NCI-H187 treated with DMSO at 0.1 percent for 48 hours (cell line): ENCODE measurements at places on chromosomes 3 and 15.

DNA sequence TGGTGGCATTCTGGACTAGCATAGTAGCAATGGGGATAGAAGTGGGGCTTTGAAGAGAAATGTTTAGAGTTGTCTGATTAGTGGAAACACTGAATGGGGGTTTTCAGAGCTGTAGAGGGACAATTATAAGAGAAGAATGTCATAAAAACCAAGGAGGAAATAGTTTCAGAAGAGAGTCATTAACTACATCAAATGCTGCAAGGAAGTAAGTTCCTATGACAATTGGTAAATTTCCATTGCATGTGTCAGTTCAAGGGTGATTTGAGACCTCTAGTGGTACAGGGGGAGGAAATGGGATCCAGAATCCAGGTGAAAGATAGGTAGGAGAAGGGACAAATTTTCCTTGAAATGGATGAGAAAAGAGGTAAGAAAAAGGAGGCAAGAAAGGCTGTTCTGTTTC, 68.3 kb upstream of the TBC1D5 start:
- DNase-seq, result no peak

- no peak for DNase-seq
Measured at GRCh38 chr3:25573386-25574171, 91.1 kb downstream of the TOP2B start.

- DNase-seq, result no peak
Measured at GRCh38 chr3:119690043-119690656, 12.7 kb upstream of the CFAP91 start.

DNA sequence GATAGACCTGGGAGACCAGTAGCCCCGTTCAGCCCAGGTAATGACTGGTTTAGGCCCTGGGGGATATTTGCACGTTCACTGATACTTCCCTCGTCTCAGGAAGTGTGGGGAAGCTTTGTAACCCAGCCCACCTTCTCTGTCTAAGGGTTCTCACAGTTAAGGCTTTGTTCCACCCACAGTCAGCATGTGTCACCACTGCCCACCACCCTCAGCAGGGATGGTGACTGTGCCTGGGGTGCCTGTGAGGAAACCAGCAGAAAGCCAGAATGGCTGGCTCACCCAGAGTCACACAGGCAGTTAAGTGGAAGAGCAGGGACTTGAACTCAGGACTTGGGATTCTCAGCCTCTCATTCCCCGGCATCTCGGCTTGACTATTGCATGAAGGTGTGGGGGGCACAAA, 5.2 kb downstream of the KBTBD13 start:
- no peak for DNase-seq

GRCh38 chr3:106013971-106014370, 145.2 kb upstream of the CBLB start:
- DNase-seq, result no peak

- no peak for DNase-seq
Measured at GRCh38 chr3:44993471-44994205, 17.6 kb downstream of the EXOSC7 start.

DNA sequence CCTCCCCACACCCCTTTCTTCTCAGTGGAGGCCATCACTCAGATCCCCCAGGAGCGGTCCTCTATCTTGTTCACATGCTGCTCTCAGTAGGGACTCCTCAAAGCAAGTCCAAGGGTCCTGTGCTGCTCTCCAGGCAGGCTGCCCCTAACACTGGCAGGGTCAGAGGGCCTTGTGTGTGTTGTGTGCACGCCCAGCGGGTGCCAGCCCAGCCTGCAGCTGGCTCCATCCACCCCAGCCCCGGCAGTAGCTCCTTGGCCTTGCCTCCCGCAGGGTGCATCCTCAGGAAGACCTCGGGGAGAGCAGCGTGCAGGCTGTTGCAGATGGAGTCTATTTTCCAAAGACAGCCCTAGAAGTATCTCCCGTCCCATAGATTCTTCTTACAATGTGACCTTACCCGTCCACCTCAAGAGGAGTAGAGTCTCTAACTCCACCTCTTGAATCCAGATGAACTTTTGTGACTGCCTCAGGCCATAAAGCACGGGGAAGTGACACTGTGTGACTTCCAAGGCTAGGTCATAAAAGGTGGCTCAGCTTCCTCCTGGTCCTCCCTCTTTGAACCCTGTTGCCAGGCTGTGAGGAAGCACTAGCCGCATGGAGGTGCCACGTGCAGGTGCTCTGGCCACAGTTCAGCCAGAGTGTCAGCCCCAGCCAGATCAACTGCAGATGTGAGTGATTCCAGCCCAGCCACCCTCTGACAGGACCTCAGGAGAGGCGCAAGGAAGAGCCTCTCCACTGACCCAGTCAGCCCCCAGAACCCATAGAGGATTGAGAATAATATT, 531.6 kb downstream of the SHQ1 start:
- no peak for DNase-seq

DNA sequence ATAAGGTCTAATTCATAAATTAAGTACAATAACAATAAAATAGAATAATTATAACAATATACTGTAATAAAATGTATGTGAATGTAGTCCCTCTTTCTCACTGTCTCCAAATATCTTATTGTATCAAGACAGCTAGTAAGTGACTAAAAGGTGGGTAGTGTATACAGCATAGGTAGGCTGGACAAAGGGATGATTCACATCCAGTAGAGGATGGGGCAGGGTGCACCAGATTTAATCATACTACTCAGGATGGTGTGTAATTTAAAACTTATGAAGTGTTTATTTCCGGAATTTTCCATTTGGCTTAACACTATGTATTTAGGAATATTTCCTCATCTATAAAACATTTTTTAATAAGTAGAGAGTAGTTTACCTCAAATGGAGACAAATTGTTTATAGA, 876.1 kb upstream of the CADM2 start:
- no peak for DNase-seq

DNA sequence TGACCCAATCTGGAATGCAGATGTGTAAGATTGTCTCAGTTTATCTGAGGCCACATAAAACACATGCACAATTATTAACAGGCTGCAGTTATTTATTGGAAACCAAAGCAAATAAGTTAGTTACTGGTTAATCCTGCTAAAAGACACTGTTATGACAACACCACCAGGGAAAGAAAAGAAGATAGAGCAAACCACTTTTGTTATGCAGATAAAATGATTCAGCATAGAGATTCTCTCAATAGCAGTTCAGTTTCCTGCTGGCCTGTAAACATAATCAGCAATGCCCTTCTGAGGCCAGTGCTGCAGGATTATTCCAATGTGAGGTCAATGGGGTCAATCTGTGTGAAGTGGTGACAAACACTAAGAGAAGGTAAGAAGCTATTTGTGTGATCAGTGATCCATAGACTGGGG, 244.4 kb downstream of the ZBTB20 start:
- no peak for DNase-seq

DNA sequence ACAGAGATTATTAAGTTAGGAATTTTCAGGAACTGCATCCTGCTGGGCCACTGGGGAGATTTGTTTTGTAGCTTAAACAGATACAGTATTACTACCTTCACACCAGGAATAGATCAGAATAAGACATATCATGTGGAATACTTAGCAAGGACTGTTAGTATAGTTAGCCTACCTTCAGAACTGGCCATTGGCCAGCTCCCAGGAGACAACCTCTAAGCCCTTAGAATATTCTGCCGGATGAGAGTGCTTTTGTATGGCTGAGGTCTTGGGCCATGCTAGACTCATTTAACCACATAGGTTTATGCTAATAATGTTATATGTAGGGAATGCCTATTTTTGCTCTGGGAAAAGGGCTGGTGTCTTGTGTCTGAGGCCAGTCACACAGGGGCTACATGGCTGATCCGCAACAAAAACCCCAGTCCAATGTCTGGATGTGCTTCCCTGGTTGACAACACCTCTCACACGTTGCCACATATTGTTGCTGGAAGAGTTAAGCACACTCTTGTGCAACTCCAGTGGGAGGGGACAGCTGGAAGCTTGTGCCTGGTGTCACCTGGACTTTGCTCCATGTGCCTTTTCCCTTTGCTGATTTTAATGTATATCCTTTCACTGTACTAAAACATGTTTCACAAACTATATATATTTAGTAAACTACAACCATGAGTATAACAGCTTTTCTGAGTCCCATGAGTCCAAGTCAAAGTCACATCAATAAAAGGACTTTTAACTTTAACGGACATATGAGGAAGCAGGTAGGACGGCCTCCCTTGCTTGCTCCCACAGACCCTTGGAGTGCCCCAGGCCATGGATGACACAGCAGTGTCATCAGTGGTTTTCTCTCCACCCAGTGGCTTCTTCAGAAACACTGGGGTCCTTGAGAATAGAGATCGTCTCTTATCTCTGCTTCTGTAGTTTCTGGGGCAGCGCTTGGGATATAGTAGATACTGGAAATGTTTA, 118.0 kb upstream of the C3orf80 start:
- no peak for DNase-seq

DNA sequence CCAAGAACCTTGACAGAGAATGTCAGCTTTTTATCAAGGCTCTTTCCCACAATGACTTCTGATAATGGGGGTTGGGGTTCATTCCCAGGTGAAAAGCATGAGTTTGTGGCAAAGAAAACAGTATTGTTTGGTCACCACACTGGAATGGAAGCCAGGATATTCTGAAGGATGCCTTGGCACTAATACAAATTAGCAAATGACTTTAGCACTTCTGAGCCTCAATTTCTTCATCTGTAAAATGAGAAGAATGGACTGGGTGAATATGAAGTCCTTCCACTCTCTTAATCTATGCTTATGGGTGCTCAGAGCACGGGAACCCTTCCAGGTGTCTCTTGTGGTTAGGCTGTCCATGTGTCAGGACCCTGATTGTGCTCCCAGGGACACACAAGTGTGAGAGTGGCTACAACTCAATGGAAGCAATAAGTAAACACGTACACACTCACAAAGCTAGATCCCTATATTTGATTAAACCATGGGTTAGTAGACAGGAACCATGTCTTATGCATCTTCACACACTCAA, 21.4 kb downstream of the RAB27A start:
- no peak for DNase-seq

GRCh38 chr3:54279005-54279583, 156.7 kb downstream of the CACNA2D3 start:
- no peak for DNase-seq

DNA sequence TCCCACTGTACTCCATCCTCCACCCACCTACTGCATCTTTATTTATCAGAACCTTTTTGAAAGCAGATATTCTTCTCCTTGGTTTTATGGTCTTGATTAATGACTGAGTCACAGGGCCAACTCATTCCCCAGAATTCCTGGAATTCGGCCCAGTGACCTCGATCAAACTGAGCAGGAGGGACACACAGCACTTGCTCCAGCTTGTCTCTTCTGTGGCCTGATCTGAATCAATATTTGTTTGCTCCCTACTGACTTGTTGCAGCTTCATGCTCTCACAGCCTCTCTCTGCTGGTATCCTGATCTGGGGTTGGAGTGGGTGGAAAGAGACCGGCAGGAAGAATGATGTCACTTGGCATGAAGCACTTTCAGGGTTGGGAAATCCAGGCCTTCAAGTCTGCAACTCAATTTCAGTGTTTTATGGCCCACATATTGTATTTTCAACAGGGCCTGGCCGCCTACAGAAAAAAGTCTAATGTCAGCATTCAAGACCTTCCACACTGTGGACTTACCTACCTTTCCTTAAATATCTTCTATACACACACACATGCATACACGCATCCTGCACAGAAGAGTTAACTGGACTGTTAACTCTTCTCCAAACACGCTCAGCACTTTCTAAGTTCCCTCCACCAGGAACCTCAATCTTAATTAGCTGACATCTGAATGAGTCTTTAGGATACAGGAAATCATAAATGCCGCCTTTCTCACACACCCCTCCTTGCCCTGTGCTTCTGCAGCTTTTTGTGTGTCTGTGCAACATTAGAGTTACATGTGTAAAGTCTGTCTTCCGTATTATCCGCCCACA, 4.6 kb downstream of the ANXA2 start:
- peak; percentile 8 for DNase-seq

GRCh38 chr3:184820525-184820924, 8.6 kb downstream of the VPS8 start:
- no peak for DNase-seq

DNA sequence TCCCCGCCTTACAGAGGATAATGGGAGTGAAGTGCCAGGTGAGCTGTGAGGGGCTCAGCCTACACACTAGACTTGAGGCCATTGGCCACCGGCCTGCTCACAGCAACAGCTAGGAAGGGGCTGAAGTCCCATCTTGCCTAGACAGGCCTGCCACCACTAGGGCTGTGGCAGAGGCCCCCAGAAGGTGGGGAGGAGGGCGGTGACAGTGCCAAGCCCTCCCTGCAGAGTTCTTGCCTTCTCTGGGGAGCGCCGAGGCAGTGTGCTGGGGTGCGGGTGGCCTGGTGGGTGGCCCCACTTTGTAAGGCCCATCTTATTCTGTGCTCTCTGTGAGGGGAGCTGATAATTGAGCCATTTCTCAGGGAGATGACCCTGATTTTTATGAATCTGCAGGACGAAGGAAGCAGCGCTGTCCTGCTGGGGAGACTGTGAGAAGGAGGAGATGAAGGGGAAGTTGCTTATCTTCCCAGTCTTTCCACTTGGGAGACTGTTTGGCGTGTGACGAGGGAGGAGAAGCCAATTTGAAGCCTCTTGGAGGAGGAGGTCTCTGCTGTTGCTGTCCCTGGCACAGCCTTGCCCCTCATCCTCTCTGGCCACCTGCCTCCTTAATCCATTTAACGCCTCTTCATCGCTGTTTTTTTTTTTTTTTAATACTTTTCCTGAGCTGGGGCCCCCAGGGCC, 104.3 kb downstream of the LINGO1 start:
- no peak for DNase-seq
